CD4-positive, alpha-beta T cell treated with Interleukin-17A for 1 hour (primary cell): ENCODE measurements at places on chromosomes 13 and 19.

DNA sequence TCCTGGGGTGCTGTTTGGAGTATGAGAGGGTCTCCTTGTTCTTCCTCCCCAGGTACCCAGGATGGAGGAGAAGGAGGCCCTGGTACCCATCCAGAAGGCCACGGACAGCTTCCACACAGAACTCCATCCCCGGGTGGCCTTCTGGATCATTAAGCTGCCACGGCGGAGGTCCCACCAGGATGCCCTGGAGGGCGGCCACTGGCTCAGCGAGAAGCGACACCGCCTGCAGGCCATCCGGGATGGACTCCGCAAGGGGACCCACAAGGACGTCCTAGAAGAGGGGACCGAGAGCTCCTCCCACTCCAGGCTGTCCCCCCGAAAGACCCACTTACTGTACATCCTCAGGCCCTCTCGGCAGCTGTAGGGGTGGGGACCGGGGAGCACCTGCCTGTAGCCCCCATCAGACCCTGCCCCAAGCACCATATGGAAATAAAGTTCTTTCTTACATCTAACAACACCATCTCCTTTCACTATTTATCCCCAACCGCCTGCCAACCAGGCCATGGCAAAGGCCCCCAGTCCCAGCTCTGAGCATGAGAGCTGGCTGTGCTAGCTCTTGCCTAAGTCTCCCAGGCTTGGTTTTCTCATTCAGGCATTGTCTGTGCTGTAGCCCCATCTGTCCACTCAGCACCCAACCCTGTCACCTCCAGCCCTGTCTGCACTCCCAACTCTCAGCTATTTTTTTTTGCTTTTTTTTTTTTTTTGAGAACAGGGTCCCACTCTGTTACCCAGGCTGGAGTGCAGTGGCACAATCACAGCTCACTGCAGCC lies 11.2 kb downstream of the DKKL1 start:
- no peak for DNase-seq

DNA sequence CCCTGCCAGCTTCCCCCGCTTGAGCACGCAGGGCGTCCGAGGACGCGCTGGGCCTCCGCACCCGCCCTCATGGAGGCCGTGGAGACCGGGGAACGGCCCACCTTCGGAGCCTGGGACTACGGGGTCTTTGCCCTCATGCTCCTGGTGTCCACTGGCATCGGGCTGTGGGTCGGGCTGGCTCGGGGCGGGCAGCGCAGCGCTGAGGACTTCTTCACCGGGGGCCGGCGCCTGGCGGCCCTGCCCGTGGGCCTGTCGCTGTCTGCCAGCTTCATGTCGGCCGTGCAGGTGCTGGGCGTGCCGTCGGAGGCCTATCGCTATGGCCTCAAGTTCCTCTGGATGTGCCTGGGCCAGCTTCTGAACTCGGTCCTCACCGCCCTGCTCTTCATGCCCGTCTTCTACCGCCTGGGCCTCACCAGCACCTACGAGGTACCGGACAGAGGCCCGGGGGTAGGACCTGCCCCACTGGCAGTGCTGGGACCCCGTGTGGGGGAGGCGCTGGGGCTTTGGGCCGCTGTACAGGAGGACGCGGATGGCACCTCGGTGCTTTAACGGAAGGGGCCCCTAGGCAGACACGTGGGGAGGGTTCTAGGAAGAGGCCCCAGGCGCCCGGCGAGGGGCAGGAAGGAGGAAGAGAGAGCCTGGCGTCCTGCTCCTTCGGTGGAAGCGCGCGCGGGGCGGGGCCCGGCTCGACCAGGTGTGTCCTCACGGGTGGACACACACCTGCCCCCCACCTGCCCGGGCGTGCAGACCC lies 681 bp downstream of the SLC5A5 start:
- peak; percentile 36 for DNase-seq

DNA sequence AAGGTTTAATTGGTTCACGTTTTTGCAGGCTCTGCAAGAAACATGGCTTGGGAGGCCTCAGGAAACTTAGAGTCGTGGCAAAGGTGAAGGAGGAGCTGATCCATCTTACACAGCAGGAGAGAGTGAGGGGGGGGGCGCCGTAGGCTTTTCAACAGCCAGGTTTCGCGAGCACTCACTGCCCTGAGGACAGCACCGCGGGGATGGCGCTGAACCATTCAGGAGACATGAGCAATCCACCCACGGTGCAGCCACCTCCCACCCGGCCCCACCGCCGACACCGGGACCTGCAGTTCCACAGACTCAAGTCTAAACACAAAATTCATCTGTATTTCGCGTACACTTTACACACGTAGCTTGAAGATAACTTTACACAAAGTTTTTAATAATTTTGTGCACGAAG lies 73.6 kb downstream of the KDM4B start:
- DNase-seq, result no peak

DNA sequence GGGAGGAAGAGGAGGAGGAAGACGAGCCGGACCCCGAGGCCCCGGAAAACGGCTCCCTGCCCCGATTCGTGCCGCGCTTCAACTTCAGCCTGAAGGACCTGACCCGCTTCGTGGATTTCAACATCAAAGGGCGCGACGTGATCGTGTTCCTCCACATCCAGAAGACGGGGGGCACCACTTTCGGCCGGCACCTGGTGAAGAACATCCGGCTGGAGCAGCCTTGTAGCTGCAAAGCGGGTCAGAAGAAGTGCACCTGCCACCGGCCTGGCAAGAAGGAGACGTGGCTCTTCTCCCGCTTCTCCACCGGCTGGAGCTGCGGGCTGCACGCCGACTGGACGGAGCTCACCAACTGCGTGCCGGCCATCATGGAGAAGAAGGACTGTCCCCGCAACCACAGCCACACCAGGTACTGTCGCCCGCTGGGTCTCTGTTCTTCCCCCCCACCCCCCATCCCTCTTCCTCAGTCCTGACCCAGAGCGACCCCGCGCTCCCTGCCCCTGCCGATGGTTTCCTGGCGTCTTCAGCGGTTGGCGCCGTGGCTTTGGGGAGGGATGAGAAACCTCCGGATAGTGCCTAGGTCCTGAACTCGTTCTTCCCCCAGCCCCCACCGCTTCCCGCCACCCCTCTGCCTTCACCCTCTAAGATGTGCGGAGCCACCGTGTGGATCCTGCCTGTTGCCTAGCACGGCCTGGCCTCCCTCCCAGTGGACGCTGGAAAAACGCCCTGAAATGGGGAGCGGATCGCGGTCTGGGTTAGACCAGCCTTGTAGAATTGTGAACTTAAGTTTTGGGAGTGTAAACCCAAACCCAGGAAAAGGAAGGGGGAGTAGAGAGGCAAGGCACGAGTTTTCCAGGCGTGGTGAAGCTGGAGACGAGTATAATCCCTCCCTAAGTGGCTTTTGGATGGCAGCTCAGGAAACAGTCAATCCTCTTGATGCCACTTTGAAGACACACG lies 1.5 kb downstream of the HS6ST3 start:
- DNase-seq, result no peak

DNA sequence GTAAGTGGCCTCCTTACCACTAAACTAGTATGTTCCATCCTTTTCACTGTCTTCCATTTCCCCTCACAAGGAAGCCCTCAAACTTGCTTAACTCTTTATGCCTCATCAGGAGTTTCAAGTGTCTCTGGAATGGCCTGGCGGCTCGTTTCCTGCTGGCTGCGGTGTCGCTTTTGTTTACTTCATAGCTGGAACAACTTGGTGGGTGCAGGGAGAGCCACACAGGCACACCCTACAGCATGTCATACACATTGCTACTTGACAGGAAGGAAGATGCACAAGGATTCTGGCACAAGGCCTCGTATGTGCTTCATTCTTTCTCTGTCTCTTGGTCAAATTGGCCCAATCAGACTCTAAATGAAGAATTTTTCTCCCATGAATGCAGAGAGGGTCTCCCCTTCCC lies 488.3 kb downstream of the FOXO1 start:
- DNase-seq, result no peak

DNA sequence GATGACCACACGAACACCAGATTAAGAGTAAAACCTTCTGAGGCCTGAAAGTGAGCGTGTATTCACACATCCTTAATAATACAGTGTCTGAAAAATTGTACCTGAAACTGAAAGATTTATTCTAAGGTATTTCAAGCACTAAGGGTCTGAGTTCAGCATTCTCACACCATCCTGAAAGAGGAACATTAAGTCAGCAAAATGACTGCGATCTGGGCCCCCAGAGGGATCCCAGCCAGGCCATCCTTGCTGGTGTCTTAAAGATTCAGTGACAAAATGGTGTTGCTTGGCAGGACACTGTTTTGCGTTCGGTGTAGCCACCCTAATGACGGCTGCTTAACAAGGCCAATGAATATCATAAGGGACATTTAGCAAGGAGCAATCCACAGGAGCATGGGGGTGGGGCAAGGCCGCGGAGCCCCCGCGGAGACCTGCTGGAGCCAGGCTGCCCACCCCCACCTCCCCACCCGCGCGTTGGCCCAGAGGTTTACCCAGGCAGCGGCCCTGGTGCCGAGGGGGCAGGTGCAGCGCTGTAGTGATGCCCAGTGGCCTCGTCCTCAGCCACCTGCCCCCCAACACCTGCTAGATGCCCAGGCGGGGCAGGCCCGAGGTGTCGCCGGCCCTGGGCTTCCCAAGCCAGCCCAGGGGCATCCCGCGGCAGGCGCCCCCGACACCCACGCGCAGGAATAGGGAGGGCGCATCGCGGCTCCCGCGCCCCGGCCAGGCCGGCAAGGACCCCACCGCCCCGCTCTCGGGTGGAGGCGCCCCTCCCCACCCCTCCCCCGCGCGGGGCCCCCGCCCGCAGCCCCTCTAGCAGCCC lies 742 bp downstream of the NALCN start:
- DNase-seq, result no peak

GRCh38 chr19:16367261-16367683 lies 42.6 kb downstream of the KLF2 start:
- DNase-seq, result peak; percentile 84

- no peak for DNase-seq
Observed at GRCh38 chr19:53892981-53893325, 11.0 kb downstream of the PRKCG start.

DNA sequence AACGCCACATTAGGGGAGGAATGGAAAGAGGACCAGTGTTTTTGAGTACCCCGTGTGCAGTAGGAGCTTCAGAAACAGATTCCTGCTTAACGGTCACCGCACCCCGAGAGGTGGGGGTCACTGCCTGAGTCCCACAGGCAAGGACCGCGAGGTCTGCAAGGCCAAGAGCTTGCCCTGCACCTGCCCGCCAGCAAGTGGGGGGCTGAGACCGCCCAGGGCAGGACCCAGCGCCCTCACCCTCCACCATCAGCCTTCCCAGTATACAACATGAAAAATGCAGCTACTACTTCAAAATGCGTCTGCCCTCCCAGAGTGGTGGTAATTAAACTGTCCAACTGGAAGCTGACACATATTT lies 44.9 kb downstream of the COL4A1 start:
- DNase-seq, result no peak

DNA sequence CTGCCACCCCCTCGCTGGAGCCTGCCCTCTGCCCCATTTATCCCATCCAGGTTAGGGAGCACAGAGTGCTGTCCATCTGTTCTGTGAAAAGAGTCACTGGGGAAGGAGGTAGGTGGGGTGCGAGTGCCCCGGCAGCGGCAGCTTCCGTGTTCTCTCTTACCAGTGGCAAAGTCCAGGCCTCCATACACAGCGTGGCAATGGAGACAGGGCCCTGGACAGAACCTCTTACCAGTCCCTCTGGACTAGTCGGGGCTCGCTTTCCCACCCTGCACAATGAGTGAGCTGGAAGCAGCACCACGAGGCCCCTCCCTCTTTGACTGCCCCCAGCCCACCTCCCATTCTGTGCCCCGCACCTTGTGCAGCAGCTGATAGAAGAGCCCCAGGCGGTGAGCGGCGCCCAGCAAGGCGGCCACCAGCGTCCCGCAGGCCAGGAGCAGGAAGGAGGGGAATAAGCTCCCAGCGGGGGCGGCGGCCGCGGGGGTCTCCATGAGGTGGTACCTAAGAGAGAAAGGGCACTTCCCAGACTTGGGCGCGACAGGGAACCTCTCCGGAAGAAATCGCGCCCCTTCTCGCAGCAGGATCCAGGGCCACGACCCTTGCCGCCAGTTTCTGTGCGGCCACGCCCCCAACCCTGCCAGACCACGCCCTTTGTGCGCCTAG lies 17.5 kb downstream of the SYDE1 start:
- no peak for DNase-seq

DNA sequence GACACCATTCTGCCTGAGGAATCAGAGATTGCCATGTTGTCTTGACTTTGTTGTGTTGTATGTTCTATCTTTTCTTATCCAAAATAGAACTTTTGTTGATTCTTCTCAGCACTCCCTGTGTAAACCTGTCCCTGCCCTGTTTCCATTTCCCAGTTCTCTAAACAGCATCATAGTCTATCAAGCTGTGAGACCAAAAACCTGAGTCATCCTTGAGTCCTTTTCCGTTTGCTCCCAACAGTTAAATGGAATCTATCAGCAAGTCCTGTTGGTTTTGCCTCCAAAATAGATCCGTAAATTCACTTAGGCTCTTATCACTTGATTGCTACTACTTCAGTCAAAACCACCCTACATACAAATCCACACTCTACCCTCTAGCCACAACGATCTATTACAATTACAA lies 667.1 kb downstream of the PCDH9 start:
- DNase-seq, result no peak

DNA sequence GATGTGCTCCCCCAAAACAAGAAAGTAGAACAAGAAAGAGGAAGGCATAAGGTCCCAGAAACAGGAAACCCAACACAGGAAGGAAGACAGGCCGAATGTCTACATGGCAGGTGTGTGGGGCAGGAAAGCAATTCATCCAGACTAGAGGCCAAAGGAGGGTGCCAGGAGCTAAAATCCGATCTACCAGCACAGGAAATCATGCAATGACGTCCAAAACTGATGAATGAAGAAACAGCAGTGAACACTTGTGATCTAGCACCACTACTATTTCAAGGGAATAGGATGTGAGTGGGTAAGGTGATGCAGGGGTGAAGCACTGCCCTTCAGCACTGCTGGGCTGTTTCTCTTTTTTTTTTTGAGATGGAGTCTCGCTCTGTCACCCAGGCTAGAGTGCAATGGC lies 59.1 kb downstream of the DOCK9 start:
- DNase-seq, result no peak

- DNase-seq, result no peak
Observed at GRCh38 chr13:96112936-96113335, 23.0 kb downstream of the HS6ST3 start.

- no peak for DNase-seq
Observed at GRCh38 chr13:111213964-111214726, 99.0 kb downstream of the ARHGEF7 start.

GRCh38 chr19:38514812-38515633 lies 81.5 kb downstream of the RYR1 start:
- DNase-seq, result peak; percentile 79

DNA sequence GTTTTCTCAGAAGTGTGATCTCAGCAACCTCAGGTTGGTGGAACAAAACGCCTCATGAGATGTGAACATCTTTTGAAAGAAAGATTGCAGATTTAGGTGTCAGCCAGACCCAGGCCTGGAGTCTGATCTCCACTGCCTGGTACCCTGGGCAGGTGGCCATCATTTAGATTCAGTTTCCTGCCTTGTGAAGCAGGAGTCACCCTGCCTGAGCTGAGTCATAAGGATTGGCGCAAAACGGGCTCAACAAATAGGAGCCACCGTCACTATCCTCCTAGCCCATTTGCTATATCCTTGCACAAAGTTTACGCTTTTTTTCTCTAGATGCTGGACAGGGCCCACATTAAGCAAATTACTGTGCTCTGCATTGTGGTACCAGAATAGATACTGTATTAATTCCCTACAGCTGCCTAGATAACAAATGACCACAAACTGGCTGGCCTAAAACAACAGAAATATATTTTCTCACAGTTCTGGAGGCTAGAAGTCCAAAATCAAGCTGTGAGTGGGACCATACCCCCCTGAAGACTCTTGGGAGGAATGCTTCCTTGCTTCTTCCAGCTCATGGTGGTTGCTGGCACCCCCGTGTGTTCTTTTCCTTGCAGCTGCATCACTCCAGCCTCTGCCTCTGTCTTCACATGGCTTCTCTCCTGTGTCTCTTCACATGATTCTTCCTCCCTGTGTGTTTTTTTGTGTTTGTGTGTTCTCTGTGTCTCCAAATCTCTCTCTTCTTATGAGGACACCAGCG lies 38.2 kb downstream of the TNFSF11 start:
- DNase-seq, result no peak
